GM04503 (cell line): ENCODE measurements at places on chromosomes 6 and 20.

GRCh38 chr20:24241466-24241865, 228.0 kb upstream of the SYNDIG1 start:
- DNase-seq, result no peak

GRCh38 chr6:130322673-130323268, 43.0 kb upstream of the TMEM200A start:
- no peak for DNase-seq

DNA sequence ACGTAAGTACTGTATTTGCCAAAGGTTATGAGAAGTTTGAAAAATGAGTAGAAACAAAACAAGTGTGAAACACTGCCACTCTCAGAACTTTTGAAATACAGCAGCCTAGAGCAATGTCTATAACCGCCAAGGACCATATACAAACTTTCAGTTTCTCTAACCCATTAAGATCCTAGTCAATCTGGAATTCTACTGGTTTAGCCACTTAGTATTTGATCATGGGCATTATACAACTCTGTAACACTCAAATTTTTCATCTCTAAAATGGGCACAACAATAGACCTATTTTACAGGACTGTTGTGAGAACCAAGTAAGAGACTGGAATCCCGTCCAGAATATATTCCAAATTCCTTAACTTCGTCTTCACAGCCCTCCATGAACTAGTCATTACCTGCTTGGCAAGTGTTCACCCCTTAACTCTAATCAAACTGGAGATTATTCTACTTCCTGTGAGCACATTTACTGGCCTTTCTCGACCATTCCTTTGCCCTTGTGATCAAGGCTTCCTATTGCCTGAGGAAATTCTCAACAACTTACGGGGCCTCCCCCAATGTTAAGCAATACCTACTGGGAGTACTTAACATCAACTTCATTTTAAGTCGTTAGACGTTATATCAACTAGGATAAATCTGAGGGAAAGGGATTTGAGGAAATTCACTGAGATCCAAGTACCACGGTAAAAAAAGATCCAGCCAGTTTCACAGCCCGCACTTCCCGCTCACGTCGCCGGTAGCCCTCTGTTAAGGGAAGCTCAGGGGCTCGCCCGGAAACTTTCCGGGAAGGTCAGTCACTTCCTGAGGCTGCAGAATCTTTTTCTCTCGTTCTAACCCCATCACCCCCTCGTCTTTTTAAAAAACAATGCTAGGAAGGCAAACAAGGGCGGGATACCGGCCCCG, 1.1 kb downstream of the EIF2S2 start:
- peak; percentile 39 for DNase-seq

DNA sequence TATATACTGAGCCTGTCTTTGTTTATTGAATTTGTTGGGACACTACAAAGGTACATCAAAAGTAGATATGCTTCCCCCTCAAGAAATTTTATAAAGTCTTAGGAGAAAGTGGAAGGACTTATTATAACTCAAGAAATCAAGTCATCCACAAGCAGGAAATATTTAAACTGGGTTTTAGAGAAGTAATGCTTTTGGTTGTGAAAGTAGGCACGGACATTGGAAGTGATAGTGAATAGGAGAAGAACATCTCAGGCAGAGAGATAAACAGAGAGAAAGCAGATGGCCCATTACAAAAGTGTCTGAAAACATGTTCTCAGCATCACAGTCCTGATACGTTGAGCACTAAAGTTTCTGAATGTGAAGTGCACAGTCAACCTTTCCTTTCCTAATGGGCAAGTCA, 415.6 kb upstream of the RNF217 start:
- no peak for DNase-seq

GRCh38 chr6:15955484-15955883, 173.4 kb upstream of the MYLIP start:
- DNase-seq, result no peak

DNA sequence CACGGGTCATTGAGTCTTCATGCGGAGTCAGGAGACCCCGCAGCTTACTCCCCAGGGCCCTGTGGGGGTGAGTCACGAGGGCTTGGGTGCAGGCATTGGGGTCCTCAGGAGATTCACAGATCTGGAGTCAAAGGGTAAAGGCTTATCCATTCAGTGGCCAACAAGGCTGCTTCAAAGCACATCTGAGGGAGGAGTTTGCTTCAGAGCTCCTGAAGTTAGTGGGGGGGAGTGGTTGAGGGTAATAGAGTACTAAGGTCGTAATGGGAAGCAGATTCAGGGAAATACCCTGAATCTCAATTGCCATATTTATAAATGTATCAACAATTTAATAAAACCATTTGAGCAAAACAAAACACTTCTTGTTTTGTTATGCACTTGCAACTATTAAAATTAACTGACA, 37.3 kb downstream of the SH3BGRL2 start:
- DNase-seq, result no peak

GRCh38 chr20:50297498-50298376, 107.1 kb downstream of the CEBPB start:
- no peak for DNase-seq

DNA sequence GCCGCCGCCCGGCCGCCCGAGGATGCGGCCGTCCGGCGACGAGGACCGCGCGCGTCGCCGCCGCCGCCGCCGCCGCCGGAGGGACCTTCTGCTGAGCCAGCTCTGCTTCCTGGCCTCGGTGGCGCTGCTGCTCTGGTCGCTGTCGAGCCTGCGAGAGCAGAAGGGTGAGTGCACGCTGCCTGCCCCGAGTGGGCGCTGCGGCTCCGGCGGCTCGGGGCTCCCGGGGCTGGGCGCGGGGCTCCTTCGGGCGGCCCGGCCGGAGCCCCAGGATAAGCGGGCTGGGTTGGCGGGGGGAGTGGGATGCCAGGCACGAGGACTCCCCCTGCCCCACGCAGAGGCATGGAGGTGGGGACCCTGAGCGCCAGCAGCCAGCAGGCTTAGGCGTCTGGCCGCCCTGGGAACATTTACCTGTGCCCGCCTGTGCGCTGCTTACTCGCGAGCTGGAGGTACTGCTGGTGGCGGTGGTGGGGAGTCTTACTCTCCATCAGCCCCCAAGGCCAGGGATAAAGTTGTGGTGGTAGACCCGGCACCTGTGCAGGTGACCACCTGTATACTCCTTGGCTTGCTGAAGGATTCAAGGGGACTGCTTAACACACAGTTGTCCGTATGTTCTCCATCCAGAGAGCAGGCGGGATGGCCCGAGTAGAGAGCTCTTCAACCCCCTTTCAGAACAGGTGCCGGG, 520 bp downstream of the SLC24A3 start:
- no peak for DNase-seq

- DNase-seq, result no peak
These were observed 83.1 kb downstream of the VEGFA start for GRCh38 chr6:43853066-43853650.

GRCh38 chr20:11502061-11502460, 415.6 kb upstream of the BTBD3 start:
- DNase-seq, result no peak

- DNase-seq, result no peak
These were observed 93.2 kb downstream of the ASXL1 start for GRCh38 chr20:32451340-32451681.

GRCh38 chr6:130811932-130812331, 15.3 kb upstream of the SMLR1 start:
- DNase-seq, result no peak
